ENCODE measurements at places on chromosomes 1 and 21.

DNA sequence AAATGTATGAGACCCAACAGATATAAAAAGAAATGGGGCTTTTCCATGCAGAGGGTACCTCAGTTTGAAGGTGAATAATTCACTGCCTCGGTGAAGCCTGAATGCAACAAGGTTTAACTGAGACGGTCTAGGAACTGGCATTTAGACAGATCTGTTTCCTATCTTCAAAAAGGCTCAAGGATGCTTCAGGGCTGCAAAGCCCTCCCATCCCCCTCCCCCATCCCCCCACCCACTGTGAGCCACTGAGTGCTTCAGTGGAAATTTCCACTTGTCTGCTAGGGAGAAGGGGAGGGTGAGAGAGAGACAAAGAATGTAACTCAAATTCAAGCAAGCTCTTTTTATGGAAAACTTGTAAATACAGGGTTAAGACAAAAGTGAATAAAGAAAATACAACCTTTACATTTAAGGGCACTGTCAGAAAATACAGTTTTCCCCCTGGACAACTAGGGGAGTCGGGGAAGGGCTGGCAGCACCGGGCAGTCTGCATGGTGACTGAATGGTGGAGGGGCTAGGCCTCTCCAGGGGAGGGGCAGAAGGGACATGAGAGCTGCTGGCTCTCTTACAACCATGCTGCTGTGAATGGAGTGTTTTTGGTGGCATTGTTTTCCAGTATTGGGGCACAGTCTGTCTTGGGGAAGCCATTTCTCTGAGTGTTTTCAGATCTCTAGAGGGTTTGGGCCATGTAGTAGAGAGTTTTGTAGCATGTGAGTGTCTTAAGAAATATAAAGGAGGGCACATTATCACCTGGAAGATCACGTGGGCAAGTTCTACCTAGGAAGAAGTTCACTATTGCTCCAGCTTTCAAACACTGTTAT, 56.7 kb downstream of the MRPS6 start:
- no peak for DNase-seq

DNA sequence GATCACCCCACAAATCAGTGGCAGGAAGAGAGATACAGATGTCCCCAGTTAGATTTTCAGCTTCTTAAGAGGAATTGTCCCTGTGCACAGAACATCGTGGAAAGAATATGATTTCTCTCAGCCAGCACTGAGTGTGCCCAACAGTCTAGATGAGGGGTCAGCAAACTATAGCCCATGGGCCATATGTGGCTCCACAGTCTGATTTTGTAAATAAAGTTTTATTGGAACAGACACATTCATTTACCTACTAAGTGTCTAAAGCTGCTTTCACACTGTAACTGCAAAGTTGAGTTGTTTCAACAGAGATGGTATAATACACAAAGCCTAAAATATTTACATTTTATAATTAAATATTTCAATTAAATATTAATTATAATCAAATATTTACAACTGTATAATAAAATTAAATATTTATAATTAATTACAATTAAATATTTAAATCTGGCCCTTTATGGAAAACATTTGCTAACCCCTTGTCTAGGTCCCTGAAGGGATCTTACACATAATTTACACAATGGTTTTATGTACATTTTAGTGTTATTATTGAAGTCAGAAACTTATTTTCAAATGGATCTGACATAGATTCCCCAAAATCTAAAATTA, 407.6 kb downstream of the PTPRU start:
- no peak for DNase-seq

GRCh38 chr1:223084464-223084866, 58.6 kb downstream of the TLR5 start:
- DNase-seq, result no peak

GRCh38 chr1:94296018-94296417, 58.6 kb upstream of the ARHGAP29 start:
- DNase-seq, result no peak

GRCh38 chr1:36511804-36512798, 29.4 kb upstream of the CSF3R start:
- DNase-seq, result no peak

DNA sequence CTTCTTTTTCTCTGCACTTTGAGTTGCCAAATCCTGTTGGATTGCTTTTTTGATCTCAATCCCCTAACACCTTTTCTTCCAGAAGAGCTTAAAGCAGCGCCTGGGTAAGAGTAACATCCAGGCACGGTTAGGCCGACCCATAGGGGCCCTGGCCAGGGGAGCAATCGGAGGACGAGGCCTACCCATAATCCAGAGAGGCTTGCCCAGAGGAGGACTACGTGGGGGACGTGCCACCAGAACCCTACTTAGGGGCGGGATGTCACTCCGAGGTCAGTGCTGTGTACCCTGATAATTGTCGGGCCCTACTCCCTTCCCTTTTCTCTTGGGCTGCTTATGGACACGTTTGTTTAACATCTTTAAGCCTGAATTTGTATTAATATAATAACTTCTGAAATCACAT, 8.3 kb downstream of the CHTOP start:
- DNase-seq, result no peak

DNA sequence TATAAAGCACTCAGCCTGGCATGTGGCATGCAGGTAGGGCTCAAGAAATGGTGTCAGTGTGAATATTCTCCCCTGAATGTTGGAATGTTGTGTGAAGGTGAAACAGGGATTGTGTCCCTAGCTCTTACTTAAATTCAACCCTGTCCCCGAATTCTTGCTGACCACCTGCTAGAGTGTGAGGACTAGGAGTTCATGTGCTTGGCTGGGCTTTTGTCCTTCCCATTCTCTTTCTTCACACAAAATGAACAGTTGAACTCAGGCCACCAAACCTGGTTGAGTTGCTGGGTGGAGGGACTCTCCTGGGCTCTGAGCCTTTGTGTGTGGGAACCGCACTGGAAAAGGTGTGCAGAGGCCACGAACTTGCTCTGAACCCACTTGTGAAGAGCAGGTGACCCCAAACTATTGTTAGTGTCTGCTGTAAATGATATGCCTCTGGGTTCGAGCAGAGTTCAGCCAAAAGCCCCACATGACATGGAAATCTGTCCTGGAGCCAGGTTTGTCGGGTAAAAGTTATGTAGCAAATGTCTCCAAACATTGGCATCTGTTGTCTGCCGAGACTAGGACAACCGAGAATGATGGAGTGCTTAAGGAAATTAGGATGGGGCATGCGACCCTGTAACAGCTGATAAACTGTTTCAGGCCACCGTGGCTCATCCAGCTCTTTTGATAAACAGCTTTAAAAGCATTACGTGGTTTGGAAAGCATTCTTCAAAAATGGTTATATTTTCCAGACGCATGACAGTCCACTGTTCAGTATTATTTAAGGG, 144.2 kb downstream of the DHRS3 start:
- no peak for DNase-seq

- no peak for DNase-seq
Observed at GRCh38 chr21:28561772-28562171, 430.9 kb downstream of the LTN1 start.

GRCh38 chr1:35726450-35727433, 8.1 kb upstream of the C1orf216 start:
- DNase-seq, result peak; percentile 18

- no peak for DNase-seq
Observed at GRCh38 chr1:207789792-207790787, 38.2 kb downstream of the CD46 start.

DNA sequence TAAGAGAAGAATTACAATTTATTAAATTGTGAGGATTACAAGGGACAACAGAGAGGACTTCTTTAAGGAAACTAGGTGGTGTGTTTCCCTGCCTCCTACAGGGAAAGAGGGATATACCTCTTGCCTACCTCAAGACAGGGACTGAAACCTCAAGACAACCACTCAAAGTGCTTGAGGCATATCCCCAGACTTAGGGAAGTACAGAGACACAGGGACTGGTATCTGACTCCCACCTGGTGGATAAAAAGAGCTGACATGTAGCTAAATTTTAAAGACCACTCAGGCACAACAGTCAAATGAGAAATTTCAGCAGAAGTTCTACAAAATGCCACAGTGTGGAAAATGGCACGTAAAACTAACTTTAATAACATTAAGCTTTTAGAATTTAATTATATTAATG, 21.3 kb downstream of the DENND2C start:
- DNase-seq, result no peak

GRCh38 chr21:42107177-42107880, 36.2 kb downstream of the UMODL1 start:
- DNase-seq, result no peak

DNA sequence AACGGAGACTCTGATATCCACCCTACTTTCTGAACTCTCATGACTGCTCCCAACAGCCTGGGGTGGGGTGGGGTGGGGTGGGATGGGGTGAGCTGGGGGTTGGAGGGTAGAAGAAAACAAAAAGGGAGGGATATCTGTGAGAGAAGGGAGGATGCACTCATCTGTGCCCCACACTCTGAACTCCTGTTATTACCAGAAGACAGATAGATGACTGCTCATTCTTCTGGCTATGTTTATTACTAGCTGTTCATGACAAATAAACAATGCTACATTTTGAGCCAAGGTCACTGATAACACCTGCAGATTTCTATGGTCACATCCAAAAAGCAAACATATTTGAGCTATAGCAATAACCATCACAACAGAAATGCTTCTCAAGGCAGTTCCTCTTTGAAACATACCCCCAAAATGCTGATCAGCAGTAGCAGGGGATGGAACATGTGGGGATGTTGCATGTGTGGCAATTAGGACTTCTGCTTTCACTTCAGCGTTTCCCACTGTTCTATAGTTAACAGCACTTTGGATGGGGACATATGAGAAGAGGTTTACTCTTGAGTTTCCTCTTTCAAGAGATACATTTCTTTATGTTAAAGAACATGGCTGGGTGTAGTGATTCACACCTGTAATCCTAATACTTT, 43.3 kb downstream of the GPR3 start:
- no peak for DNase-seq

- no peak for DNase-seq
Observed at GRCh38 chr1:207849646-207850045, 61.3 kb downstream of the CD34 start.

DNA sequence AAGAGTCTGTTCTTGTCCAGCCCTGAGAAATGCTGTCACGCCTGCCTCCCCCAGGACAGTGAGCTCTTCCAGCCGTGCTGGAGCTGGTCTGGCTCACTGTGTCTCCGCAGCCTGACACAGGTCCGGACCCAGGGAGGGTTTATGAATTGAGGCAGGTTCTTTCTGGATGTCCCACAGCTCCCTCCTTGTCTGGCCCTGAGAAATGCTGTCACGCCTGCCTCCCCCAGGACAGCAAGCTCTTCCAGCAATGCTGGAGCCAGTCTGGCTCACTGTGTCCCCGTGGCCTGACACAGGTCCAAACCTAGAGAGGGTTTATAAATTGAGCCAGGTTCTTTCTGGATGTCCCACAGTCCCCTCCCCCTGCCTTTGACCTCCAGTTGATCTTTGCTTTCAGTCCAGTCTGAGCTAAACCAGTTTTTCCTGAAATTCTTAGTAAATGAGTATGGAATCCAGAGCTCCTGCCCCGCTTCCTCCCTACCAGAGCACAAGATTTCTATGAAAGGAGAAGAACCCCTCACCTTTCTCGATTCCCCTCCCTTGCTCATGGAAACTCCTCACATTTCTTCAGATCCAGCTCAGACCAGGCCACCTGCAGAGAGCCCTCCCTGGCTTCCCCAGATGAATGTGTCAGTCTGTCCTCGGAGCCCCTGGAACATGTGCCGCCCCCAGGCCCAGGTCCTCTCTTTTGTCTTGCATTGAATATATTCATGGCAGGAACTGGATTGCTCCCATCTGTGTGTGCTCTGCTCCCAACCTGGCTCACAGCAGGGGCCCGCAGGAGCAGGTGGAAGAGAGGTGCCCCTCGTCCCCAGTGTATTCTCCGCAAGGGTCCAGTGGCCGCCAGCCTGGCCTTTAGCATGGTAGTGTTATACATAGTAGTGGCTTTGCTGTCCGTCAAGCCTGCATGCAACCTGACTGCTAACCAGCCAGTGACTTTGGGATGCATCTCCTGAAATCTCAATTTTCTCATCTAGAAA, 116.3 kb downstream of the EPHB2 start:
- DNase-seq, result no peak

GRCh38 chr21:36663033-36663855, 35.7 kb upstream of the SIM2 start:
- no peak for DNase-seq

DNA sequence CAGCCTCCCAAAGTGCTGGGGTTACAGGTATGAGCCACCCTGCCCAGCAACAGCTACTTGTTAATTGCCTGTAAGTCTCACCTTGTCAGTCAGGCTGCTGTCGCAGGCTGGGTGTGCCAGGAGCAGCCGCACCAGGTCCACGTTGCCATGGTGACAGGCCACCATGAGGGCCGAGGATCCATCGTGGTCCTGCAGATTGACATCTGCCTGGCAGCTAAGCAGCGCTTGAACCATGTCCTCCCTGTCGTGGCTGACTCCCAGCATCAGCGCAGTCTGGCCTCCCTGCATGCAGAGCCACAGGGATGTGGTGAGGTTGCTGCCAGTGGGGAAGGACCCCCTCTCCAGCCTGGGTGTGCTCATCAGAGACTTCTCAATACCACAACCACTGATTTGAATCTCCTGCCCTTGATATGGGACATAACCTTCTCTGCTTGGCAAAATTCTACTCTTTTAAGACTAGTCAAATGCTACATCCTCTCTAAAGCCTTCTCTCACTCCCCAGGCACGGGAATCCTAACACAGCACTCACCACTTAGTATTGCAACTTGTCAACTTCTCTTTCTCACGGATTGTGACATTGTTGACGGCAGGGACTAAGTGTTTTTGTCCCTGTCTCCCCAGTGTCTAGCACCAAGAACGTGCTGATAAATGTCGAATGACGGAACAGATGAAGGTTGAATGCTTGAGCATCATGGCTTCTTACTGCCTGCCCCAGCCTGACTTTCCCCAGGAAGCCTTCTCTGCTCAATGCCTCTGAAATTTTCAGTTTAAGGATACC, 52.9 kb downstream of the L1TD1 start:
- no peak for DNase-seq

DNA sequence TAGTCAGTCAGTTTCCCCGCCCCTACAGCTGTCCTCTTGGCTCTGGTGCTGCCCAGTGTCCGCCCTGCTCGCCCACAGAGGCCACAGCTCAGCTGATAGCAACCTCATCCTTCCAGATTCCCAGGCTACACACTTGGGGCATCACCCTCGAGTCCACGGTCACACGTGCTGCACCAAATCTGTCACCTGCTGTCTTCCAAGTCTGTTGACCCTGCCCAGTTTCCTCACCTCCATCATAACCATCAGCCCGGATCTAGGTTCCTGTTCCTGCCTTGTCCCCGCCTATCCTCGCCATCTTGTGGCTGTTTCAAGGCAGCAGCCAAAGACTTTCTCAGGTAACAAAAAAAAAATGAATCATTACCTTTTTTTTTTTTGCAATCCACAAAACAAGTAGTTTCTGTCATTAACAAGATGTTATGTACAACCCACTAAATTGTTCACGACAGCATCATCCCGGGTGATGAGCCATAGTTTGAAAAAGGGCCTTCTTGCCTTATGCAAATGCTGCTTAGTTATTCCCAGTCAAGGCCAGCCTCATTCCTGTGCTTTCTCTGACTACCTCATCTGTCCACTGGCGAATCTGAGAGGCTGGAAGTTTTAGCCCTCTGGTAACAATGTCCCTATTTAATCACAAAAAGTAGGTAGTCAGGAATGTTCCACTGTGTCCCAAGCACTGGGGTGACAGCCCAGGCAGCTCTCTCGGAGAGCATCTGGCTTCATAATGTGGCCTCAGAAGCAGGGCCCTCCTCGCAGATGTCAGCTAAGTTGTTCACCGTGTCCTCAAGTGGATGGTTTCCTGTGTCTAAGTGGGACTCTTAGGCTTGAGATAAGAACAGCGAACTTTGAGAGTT, 4.9 kb upstream of the MIIP start:
- DNase-seq, result no peak
